Spinal cord (tissue), 10 donors: ENCODE measurements at places on chromosomes 11 and 22. TPM values are rescaled to one million over a fixed set of nuclear protein-coding genes. Genes with fewer than 3 reads are reported as not detected.

DNA sequence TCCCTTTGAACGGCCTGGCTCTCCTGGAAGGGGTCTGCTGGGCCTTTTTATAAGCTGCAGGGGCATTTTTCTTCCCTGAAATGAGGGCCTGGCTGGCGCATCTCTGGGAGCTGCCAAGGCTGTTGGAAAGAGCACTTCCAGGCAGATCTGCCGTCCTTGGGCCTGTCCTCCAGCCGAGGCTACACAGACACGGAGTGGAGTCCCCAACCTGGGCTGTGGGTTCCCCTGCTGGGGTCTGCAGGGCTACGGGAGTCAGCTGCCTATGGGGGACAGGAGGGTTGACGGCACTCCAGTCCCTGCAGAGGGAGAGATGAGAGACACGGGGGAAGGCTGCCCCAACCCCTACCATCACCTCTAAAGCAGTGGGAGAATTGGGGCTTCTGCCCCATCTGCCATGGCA, 606.6 kb downstream of the TBC1D22A start:
- peak; percentile 6 for DNase-seq

DNA sequence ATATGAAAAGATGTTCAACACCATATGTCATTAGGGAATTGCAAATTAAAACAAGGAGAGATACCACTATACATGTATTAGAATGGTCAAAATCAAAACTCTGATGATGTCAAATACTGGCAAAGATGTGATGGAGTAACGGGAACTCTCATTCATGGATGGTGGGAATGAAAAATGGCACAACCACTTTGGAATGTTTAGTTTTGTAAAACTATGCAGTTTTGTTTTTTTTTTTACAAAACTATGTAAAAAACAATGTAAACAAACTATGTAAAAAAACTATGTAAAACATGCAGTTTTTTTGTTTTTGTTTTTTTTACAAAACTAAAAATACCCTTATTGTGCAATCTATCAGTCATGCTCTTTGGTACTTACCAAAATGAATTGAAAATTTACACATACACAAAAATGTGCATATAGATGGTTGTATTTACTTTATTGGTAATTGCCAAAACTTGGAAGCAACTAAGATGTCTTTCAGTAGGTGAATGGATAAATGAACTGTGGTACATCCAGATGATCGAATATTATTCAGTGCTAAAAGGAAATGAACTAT, 5.0 kb upstream of the USP47 start:
- DNase-seq = no peak

- DNase-seq = peak; percentile 4
Observed at GRCh38 chr11:90476442-90477007, 253.7 kb upstream of the CHORDC1 start.

GRCh38 chr22:23530766-23531282, 49.3 kb downstream of the IGLL1 start:
- DNase-seq = no peak

DNA sequence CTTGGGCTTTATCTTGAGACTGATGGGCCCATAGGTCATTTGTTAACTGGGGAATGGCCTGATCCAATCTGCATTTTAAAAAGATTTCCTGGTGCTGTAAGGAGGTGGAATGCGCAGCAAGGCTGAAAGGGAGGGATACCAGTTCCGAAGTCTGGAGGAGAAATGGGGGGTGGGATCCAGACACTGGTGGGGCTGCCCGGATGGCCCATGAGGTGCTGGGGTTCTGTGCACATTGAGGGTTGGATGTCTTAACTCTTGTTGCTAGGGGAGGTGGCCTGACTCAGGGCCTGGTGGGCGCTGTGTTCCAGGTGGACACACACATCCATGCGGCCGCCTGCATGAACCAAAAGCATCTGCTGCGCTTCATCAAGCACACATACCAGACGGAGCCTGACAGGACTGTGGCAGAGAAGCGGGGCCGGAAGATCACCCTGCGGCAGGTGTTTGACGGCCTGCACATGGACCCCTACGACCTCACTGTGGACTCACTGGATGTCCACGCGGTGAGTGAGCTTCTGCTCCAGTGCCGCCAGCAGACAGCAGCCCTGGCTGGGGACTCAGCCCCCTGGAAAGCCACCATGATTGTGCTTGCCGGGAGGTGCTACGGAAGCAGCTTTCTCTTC, 38.1 kb downstream of the AMPD3 start:
- no peak for DNase-seq

GRCh38 chr11:80282643-80283042, 841.8 kb upstream of the TENM4 start:
- DNase-seq = no peak

GRCh38 chr11:112795142-112795815, 165.9 kb upstream of the NCAM1 start:
- no peak for DNase-seq

DNA sequence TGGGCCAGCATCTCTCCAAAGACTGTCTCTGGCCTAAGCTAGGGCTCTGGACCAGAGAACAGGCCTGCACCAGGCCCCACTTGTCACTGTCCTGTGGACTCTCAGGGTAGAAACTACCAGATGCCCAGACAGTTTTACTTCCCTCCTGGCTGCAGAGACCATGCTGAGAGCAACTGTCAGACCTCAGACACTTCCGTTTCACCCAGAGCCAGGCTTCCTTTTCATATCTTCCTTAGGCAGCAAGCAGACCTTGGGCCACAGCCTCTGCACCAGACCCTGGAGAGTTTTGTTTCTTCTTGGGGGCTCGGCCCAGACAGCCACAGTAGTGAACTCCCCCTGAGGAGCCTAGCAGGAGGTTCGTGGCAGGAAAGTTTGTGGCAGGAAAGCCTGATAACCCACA, 12.1 kb upstream of the FCHSD2 start:
- DNase-seq = no peak

GRCh38 chr11:125071435-125071834, 8.3 kb downstream of the SLC37A2 start:
- DNase-seq = no peak

GRCh38 chr11:82507288-82507687, 226.4 kb downstream of the FAM181B start:
- DNase-seq = no peak

- no peak for DNase-seq
Observed at GRCh38 chr11:62882788-62883501, 2.2 kb downstream of the SLC3A2 start.

- no peak for DNase-seq
Observed at GRCh38 chr22:21766691-21767462, 31.3 kb upstream of the YPEL1 start.

- no peak for DNase-seq
Observed at GRCh38 chr22:37819105-37819433, 4.1 kb upstream of the GALR3 start.

The CHRM4 gene
- polyA plus RNA-seq = 7.6 TPM

The RGL4 gene
- 4.2 TPM for polyA plus RNA-seq

The ACTN3 gene
- 0.39 TPM for polyA plus RNA-seq

The PTGDR2 gene
- polyA plus RNA-seq = 3.8 TPM

The POU2AF1 gene
- polyA plus RNA-seq = 0.63 TPM

The DHCR7 gene
- polyA plus RNA-seq = 115 TPM

The RFPL2 gene
- 6.6 TPM for polyA plus RNA-seq

The IL10RA gene
- polyA plus RNA-seq = 4.1 TPM

The OR51B4 gene
- not detected for polyA plus RNA-seq
